ENCODE measurements at places on chromosomes 4 and X.

GRCh38 chr4:54999003-54999402 lies 126.4 kb downstream of the KDR start:
- DNase-seq = no peak

GRCh38 chrX:38214551-38215531 lies 5.8 kb downstream of the SRPX start:
- DNase-seq = no peak

GRCh38 chr4:107147873-107148272 lies 111.8 kb upstream of the DKK2 start:
- DNase-seq = no peak

DNA sequence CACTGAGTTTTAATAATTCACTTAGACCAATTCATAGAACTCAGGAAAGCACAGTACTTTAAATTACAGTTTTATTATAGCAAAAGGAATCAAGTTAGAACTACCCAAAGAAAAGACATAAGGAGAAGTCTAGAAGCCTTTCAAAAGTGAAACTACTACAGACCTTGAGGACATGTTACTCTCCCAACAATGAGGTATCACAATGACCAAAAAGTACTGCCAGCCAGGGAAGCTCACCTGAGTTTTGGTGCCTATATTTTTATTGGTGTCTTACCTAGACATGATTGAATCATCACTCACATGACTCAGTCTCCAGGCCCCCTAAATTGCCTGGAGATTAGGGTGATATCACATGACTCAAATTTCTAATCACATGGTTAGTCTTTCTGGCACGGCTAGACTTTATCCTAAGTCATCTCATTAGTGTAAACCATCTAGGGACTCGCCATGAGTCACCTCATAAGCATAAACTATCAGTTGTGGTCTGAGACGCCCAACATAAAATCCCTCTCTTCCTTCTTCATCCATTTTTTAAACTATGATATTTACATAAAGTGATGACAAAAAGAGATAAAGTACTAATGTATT lies 372.3 kb downstream of the TMA16 start:
- DNase-seq = no peak

GRCh38 chr4:107718351-107718965 lies 1.6 kb downstream of the PAPSS1 start:
- no peak for DNase-seq
